Hypothalamus (tissue), 51 donors: ENCODE measurements at places on chromosomes 7 and 10.

DNA sequence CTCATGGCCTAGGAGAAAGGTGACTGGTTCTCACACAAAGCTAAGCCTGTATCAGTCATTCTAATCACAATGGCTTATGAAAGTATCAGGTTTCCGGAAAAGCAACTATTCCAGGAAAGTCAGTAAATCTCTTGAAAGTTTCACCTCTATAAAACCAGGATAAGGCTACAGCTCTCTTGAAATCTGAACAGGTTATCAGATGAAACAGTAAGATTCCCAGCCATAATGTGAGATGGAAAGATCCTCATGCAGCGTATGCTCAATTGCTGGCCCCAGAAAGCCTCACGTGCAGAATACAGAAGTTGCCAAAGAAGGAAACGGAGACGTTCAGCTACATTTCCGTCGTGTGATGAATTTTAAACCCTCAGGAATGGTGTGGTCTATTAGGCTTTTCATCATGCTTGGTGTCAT, 90.0 kb downstream of the PFKFB3 start:
- no peak for DNase-seq

GRCh38 chr10:72353965-72354355, 759 bp downstream of the DNAJB12 start:
- no peak for DNase-seq

- no peak for DNase-seq
Observed at GRCh38 chr10:86706401-86706841, 38.1 kb downstream of the LDB3 start.

DNA sequence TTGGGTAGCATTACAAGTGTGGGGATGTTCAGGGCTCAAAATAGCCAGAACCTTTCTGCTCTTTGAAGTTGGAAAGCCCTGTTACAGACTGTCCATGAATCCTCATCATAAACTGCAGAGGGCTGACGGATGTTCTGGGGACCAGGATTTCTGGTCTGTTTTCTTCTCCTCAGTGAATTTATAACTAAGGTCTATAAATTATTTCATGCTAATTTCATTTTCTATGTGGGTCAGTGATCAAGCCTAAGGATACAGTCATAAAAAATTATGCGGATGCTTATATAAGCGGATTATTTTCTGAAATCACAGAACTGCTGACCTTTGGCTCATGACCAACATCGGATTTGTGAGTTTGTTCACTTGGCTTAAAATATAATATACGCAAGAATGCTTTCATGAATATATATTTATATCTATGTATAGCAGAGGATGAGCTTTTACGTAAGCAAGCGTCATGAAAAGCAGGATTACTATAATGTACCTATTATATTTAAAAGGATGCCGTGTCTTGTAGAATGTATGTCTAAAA, 263.7 kb downstream of the GLI3 start:
- no peak for DNase-seq

- no peak for DNase-seq
Observed at GRCh38 chr10:73785721-73786511, 510 bp downstream of the ZSWIM8 start.

DNA sequence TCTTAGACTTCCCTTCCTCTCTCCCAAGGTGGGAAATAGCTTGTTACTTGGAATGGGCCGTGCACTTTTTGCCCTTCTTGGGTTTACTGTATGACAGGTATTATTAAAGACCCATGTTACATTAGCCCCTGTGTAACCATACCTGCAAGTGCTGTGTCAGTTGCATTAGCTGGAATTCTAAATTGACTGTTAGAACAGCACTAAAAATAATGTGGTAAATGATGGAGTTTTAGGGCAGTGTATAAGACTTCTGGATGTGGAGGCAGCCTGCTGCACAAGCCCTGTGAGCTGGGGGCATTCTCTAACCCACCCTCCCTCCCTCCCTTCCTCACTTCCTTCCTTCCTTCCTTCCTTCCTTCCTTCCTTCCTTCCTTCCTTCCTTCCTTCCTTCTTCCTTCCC, 52.7 kb downstream of the GALNT17 start:
- DNase-seq = no peak

GRCh38 chr7:140080919-140081318, 18.2 kb upstream of the PARP12 start:
- no peak for DNase-seq

- DNase-seq = no peak
Observed at GRCh38 chr7:101442426-101443070, 79.9 kb downstream of the COL26A1 start.

GRCh38 chr10:130230611-130231010, 94.4 kb downstream of the GLRX3 start:
- no peak for DNase-seq

DNA sequence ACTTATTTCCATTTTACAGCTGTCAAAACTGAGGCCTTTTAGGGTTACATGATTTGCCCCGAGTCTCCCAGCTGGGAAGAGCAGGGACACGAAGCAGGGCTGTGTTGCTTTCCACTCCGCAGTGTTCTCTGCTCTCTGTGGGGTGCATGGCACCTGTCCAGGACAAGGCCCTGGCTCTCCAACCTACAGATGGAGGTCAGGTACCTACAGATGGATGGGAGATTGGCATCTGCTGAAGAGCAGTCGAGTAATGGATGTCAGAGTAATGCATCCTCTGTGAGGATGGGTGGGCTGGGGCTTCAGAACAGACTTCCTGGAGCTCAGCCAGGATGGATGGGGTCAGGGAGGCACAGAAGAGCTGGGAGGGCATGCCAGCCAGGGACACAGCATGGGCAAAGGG, 85.0 kb downstream of the EMX2 start:
- DNase-seq = no peak

DNA sequence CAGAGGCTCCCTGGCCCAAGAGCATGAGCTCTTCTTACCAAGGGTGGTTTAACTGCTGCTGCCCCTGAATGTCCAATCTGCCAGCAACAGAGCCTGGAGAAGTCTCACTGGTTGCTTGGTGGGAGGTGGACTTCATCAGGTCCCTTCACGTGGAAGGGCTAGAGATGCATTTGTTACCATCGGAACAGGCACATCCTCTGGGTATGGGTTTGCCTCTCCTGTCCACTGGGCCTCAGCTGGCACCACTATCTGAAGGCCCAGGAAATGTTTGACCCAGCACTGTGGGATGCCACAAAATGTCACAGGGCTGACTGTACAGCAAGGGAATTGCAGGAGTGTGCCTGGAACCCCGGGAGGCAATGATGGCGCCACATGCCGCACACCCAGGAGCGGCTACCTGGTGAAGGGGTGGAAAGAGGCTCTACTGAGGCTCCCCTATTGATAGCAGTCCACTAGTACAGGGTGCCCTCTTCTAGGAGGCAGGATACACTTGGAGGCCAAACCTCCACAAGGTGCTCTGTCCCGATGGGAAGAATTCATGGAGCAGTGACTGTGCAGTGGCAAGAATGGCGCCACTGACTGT, 603.1 kb upstream of the MGMT start:
- DNase-seq = no peak

GRCh38 chr7:118949031-118949430, 724.5 kb downstream of the ANKRD7 start:
- no peak for DNase-seq

GRCh38 chr7:80220022-80220634, 85.5 kb downstream of the GNAI1 start:
- no peak for DNase-seq

DNA sequence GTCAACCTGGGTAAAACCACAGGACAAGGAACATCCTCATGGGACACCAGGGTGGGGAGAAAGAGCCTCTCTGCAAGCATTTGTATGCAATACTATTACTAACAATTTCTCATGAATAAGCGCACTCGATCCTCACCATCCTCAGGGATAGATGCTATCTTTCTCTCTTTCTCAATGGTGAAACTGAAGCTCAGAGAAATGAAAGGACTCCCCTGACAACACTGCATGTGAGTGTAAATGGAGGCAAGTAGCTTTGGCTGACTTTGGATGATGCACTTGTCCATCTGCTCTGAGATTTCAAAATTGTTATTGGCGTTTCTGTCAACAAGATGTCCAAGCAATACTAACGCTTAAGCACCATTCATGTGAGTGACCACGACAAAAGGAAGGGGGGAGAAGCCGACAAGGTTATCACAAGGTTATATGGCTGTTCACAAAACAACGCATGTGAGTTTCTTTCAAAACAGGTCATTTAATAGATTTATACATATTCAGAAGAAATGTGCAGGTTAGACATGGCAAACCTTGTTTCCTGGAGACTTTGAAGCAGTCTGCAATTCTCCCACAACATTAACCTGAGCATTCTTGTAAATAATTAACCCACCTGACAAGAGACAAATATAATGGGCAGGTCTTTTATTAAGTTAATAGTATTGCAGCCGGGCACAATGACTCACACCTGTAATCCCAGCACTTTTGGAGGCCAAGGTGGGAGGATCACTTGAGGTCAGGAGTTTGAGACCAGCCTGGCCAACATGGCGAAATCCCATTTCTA, 54.0 kb downstream of the IFIT5 start:
- no peak for DNase-seq

DNA sequence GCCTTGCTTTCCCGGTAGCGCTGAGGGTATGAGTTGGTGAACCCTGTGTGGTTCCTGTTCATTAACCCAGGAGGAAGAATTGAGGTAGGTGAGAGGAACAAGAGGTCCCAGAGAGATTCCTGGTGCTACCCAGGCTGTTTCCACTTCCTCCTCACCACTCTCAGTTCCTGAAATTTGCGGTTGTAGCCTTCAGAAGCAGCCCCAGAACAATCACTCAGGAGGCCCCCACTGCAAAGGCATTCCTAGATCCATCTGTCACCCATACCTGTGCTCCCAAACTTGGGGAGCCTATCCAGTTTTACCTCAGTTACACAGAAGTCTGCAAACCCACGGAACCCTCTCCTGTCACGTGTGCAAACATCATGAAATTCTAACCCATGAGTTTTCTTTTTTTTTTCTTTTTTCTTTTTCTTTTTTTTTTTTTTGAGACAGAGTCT, 9.0 kb upstream of the PIP4K2A start:
- DNase-seq = no peak

- DNase-seq = no peak
Observed at GRCh38 chr7:155832581-155832981, 20.3 kb upstream of the SHH start.

GRCh38 chr10:59314268-59314667, 48.1 kb downstream of the FAM13C start:
- no peak for DNase-seq

- DNase-seq = no peak
Observed at GRCh38 chr7:128859232-128860157, 3.2 kb upstream of the ATP6V1F start.

- DNase-seq = no peak
Observed at GRCh38 chr7:42351316-42351935, 114.4 kb upstream of the GLI3 start.

DNA sequence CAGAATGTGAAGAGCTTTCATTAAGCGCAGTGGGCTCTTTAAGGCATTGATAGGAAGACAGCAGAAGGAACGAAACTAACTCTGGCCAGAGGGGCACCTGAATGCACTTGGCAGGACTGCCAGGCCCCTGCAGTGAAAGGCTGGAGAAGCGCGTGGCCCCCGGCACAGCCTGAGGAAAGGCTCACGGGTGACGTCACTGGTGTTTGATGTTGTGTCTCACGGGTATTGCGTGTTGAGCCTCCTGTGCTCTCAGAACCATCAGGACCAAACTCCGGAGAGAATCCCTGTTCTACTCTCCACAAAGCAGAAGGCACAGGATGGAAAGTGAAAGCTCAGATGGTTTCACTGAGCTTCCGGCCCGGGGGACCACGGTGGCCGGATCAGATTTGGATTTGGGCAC, 515.8 kb upstream of the FOXK1 start:
- no peak for DNase-seq

GRCh38 chr10:104032144-104032775, 53.4 kb downstream of the COL17A1 start:
- no peak for DNase-seq

GRCh38 chr10:119516381-119517234, 25.9 kb downstream of the RGS10 start:
- no peak for DNase-seq

DNA sequence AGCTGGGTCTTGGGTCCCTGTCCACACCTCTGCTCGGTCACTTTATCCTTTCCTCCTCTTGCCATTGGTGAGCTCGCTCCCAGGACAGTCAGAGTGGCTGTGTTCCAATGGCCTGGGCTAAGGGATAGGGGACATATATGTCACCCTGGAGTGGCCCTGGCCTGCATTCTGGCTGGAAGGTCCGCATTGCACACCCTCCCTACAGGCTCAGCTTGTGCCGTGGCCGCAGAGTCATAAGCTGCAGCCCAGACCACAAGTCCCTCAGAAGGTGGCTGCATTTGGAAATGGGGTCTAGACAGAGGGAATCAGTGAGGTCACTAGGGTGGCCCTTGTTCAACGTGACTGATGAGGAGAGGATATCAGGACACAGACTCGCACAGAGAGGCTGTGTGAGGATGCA, 363.8 kb upstream of the SHH start:
- no peak for DNase-seq

DNA sequence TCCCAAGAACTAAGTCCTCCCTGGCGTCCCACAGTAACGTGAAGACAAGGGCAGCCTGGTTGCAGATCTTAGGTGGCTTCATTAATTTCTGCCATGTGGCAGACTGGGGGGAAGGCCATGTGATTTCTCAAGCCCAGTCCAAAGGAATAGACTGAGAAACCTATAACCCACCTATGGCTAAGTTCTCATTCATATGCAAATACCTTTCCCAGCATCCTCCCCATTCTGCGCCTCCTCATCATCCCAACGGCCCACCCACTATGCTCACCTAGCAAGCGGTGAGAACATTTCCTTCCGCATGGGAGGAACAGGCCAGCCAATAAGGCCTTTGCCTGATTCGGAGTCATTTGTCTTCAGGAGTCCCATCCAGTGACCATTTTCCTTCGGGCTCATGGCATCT, 8.2 kb upstream of the CLEC2L start:
- no peak for DNase-seq

DNA sequence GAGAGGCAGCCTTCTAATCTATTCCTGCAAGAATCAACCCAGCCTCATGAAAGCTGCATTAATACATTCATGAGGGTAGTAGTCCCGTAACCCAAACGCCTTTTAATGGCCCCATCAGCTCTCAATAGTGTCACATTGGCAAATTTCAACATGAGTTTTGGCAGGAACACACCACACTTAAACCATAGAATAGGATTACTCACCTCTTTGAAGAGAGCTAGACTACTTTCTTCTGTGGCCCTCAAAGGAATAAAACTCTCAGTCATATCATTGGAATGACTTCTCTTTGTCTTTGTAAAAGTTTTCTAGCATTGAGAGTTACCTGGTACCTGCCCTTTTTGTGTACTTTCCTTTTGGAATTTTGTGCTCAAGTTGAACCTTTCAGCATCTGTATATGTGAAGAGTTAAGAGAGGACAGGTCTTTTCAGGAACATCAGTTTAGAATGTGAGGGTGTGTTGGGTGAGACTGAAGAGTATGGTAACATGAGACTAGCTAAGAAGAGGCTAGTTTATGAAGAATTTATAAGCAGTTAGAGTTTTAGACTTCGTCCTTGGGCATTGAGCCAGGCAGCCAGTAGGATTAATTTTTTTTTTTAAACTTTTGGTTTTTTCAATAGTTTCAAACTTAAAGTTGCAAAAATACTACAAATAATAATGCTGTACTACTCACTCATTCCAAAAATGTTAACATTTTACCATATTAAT, 92.6 kb downstream of the MLLT10 start:
- DNase-seq = no peak

GRCh38 chr10:131211146-131211545, 100.4 kb downstream of the TCERG1L start:
- DNase-seq = no peak
